ENCODE measurements at places on chromosomes 5 and 9. TPM values are rescaled to one million over a fixed set of nuclear protein-coding genes. Genes with fewer than 3 reads are reported as not detected.

Gene RPP25L
- 26.8 TPM for total RNA-seq

Gene RUSC2
- 4.0 TPM for total RNA-seq

Gene FAM221B
- total RNA-seq: not detected

Gene CDH9
- not detected for total RNA-seq

Gene RNF208
- 2.1 TPM for total RNA-seq

Gene SPATA31A1
- not detected for total RNA-seq

Gene AGXT2
- total RNA-seq: not detected

Gene CTNND2
- total RNA-seq: not detected

Gene TAF1L
- total RNA-seq: not detected

Gene DAB2IP
- total RNA-seq: not detected

Gene OR1L8
- not detected for total RNA-seq

Gene ZDHHC11B
- total RNA-seq: 0.35 TPM

Gene DDX4
- 0.50 TPM for total RNA-seq

Gene MSMP
- total RNA-seq: not detected

GRCh38 chr9:95229230-95229915 lies 88.1 kb downstream of the FANCC start:
- no peak for DNase-seq

DNA sequence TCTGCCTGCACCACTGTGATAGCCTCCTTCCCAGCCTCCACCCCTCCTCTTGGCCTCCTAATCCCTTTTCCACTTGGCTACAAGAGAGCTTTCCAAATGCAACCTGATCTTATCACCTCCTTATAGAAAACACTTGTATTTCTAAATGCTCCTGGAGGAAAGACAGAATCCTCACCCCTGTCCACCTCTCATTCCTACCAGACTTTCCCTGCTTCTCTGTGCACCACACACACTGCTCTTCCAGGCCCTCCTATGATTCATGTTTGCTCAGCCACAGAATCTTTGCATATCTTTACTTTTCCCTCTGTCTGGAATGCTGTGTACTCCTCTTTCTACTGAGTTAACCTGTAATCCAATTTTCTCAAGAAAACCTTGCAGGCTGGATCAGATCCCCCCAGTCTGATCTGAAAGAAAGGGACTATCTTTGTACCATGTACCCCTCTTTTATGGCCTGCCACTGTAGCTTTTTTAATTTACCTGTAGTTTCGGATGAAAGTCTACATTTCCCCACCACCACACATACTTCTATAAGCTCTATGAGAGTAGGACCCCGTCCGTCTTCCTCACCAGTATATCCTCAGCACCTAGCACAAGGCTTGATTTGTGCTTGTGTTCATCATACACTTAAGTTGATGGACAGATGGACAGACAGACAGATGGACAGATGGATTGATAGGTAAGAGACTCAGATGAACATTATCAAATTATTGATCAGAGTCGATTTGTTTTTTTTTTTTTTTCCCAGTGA lies 95.3 kb downstream of the GALNT10 start:
- DNase-seq: no peak

DNA sequence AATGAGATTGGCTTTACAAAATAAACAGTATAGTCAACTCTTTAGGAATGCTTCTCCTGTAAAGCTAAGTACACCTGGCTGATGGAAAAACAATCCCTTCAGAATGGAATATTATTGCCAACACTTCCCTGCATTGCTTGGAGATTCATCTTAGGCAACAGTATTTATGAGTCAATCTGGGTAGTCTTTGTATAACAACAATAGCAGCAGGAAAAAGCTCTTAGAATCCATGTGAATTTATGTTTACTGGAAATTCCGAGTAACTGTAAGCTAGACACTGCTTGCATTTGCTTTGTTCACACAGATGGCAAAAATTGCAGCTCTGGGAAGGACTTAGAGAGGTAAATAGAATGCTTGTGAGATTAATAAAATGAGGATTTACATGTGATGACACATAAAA lies 101.7 kb upstream of the NTRK2 start:
- DNase-seq: no peak

DNA sequence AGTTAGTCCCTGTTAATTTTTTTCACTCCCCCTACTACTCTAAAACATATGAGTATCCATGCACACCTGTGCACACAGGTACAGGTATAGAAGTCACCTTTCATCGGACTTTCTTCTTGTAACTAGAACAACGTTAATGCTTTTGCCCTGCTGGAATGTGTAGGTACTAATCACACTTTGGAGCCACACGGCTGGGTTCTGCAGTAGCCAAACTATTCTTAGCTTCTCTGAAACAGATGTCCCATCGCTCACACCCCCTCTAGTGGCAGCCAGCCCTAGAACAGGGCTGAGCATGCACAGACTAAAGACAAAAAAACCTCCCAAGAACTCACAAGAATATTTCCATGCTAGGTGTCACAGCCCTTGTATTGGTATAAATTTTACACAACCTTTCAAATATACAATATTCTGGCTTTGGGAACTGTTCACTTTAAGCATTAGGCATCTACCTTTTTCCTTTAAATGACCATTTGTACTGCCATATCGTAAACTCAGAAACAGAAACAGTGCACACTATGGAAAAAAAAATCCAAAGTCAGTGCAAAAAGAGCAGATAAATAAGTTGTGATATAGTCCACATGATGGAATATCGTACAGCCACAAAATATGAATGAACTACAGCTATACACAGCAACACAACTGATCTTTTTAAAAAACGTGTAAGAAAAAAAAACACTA lies 64.0 kb downstream of the RETREG1 start:
- DNase-seq: peak; percentile 60

DNA sequence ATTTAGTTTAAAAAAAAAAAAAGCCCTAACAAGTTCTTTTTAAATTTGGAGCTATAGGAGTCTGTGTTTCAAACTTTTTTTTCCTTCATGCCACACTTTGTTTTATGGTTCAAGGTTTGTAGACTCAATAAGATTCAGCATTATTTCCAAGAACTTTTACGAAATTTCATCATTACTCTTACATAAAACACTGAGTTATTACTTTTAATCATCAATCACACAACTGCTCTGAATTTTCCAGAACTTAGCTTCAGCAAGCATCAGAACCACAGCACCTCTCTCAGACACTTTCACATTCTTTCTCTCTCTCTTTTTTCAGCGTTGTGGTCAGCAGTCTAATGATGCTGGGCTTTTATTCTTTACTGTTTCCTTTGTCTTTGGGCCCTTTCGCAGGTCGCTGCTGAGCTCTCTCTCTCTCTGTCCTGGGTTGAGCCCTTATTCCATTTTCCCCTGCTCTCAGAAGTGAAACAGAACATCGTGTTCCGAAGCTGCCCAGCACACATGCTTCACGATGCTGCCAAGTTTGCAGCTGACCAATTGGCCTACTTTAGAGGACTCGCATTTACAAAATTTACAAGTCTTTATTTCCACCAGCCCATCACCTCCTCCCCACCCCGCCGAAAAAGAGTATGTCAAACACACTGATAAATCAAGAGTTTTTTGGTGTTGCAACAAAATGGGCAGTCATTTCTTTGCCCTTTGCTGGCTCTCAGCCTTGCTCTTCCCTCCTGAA lies 44.6 kb upstream of the PIK3R1 start:
- DNase-seq: no peak

DNA sequence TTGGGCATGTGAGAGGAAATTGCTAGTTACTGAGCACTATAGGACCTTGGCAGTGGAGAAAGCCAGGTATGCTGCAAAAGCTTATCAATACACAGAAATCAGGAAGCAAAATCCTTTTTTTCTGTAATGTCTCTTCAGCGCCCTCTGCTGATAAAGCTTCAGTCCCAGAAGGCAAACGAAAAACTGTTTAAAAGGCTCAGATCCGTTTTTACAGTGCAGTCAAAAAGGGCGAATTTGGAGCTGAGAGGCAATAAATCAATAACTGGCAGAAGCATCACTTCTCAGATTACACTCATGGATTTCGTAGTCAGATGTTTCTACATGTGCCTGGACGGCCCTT lies 1.1 kb upstream of the MAN2A1 start:
- DNase-seq: peak; percentile 54

DNA sequence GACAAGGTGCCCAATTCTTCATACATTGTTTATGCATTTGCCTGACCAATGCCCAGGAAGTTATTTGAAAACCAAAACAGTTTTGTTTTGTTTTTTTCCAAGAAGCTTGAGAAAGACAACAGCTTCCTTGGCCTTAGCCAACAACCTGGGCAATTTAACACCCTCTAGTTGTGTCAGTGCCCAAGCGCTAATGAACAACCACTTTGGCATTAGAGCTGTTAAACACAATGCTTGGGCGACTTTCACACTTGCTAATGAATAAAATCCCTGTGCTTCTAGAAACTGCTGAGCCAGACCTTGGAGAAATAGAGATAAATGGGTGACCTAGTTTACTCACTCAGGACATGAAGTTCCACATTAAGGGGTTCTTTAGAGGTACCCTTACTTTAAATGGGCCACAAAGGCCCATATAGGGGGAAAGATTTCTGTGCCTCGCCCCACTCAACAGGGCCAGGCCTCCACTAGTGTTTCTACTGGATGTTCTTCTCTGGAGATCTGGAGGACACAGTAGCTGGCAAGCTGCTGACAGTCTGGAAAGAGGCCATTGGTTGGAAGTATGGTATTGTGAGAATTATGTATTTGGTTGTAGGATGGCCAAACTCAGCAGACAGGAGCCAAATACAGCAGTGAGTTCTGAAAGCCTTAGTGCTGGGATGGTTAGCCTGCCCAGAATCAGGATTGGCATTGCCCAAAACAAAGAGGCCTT lies 179.8 kb downstream of the DOCK8 start:
- DNase-seq: no peak

DNA sequence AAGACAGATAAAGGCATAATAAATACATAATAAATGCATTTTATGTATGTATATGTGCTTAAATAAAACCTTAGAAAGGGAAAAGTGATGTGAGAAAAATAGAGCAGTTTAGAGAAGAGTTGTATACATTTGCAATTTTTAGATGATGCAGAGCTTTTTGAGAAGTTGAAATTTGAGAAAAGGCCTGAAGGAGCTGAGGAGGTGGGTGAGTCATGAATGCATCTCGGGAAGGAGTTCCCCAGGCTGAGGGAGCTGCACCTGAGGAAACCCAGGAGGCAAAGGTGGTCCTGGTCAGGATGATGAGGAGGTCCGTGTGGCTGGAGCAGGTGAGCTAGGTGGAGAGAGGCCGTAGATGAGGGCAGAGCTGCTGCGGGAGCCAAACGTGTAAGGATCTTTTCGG lies 17.4 kb upstream of the CD180 start:
- no peak for DNase-seq

DNA sequence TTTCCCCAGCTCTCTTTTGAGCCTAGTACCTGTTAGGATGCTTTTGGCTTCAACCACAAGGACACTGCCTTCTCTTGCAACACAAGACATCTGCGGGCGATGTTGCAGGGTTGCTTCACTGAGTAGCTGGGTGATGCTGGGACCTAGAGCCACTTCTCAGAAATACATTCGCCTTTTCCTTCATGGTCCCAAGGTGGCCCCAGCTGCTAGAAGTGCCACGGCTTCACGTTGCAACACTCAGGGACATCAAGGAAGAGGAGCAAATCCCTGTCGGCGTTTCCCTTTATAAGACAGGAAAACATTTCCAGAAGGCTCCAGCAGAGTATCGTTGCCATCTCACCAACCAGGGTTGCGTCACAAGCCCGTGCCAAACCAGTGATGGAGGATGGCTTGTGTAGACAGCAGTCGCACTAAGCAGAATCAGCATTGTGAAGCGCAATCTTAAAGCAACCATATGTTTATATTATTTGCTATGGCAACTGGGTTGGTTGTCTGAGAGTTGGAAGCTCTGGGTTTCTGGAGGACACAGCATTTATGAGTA lies 62.7 kb downstream of the ANKRD33B start:
- no peak for DNase-seq

GRCh38 chr5:153835891-153836515 lies 202.7 kb downstream of the FAM114A2 start:
- DNase-seq: no peak

GRCh38 chr5:55570570-55570969 lies 35.8 kb upstream of the PLPP1 start:
- no peak for DNase-seq

GRCh38 chr9:137318602-137319001 lies 16.5 kb upstream of the NRARP start:
- no peak for DNase-seq

DNA sequence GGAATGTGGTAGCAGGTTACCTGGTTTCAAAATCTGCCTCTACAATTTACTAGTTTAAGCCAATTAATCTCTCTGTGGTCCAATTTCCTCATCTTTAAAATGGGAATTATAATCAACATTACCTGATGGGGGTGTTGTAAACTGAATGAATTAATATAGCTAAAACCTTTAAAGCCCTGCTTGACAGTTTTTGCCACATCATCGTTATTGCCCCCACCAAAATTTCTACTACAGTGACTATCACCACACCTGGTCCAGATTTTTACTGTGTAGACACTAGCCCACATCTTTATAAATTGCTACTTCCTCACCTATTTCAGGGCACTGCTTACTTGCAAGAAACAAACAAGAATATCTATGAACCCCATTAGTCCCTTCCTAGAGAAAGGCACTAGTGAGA lies 65.0 kb downstream of the MLLT3 start:
- no peak for DNase-seq

GRCh38 chr5:124162767-124163532 lies 583.5 kb downstream of the ZNF608 start:
- peak; percentile 22 for DNase-seq

- DNase-seq: no peak
Measured at GRCh38 chr9:134476942-134477335, 150.7 kb downstream of the RXRA start.

DNA sequence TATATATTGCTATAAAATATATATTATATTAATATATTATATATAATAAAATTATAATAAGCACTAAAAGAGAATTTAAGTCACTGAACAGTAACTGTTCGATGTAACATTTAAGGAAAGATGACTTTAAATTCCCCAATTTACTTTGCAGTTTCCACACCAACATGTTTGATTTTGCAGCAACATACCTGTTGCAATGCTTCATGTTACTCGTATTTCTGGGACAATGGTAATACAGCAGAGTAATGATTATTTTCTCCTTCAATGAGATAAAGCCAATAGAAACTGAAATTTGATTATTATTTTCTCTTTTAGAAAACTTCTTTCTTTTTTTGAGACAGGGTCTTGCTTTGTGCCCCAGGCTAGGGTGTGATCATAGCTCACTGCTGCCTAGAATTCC lies 9.5 kb upstream of the NAA35 start:
- DNase-seq: no peak

DNA sequence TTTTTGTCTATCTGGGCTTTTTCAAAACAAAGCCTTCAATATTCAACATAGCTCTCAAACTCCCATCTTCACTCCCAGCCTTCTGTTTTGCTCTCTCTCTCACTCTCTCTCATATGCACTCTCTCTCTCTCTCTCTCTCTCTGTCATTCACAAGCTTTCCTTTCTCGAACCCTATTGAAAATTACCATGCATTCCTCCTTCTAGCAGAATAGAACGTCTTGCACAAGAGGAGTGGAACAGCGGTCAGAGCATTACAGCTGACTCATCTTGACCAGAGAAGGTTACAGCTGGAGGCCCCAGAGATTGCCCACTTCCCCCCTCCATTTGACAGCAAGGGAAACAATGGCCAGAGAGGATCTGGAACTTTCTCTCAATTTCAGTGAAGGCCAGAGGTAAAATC lies 51.0 kb upstream of the LIFR start:
- DNase-seq: no peak

Data from activated CD4-positive, alpha-beta T cell treated with anti-CD3 and anti-CD28 coated beads, Interleukin-2, amount 10 ng/mL, durations not matched to agents 7 days and 5 days (primary cell).